ENCODE measurements at places on chromosomes 1 and 21. TPM values are rescaled to one million over a fixed set of nuclear protein-coding genes. Genes with fewer than 3 reads are reported as not detected.

Gene LCE2B
- not detected for total RNA-seq

Gene MLLT11
- total RNA-seq = 0.50 TPM

Gene CYP4A11
- total RNA-seq = 0.79 TPM

Gene PLA2G2F
- total RNA-seq = not detected

Gene HSD3B2
- not detected for total RNA-seq

Gene S100A8
- total RNA-seq = 62.9 TPM

Gene PTPN22
- total RNA-seq = 2.8 TPM

Gene RXFP4
- total RNA-seq = not detected

Gene MPL
- 0.36 TPM for total RNA-seq

Gene CZIB
- 74.4 TPM for total RNA-seq

Gene HFM1
- 0.63 TPM for total RNA-seq

Gene UMODL1
- total RNA-seq = not detected

Gene RAB3B
- total RNA-seq = under 0.01 TPM

Gene ITGB2
- total RNA-seq = 210 TPM

Gene GCSAML
- 4.6 TPM for total RNA-seq

Gene PHACTR4
- total RNA-seq = 15.7 TPM

Gene TTLL10
- total RNA-seq = not detected

Gene LCE3C
- not detected for total RNA-seq

Gene CACNA1S
- not detected for total RNA-seq

Gene ADORA1
- total RNA-seq = 1.4 TPM

Gene MRPL24
- 71.6 TPM for total RNA-seq

Gene NR5A2
- 15.4 TPM for total RNA-seq
